ENCODE measurements at places on chromosomes 6 and 20.
A peak's percentile ranks its signal among the peaks of the same experiment; 100 is the strongest.

GRCh38 chr20:34240693-34241615 lies at the start of gene ASIP:
Gene ASIP, plus strand, starts transcription at chr20:34241423. Its CDS starts 18,952 bp downstream, at chr20:34260375.
- DNase-seq, result no peak

DNA sequence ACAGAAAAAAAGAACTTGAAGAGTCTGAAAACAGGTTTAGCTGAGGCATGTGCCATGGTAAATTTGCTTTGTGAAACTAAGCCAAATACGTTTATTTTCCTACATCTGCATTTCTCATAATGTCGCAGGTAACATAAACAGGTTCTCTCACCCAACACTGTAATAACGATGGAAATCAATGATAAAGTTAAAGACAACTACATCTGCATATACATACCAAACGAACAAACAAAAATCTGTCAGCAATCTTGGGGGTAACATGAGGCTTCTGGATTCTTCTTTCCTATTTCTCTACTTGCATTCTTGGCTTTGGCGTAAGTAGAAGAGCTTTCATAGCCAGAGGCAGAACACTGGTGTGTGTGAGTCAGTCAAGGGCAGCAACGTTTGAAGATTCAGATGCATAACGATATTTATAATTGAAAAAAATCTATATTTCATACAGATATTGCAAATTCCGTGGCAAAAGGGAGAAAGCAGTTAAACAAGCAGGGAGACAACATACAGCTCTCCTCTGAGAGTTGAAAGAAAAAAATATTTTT lies 195.1 kb downstream of the EDN1 start:
- no peak for DNase-seq

GRCh38 chr20:33674294-33675135 lies at the start of gene NECAB3:
Gene NECAB3, minus strand, starts transcription at chr20:33674428. Its CDS starts 76 bp downstream, at chr20:33674352.
- DNase-seq, result peak; percentile 56

GRCh38 chr6:3315841-3316240 lies 57.1 kb downstream of the PSMG4 start:
- DNase-seq, result no peak

DNA sequence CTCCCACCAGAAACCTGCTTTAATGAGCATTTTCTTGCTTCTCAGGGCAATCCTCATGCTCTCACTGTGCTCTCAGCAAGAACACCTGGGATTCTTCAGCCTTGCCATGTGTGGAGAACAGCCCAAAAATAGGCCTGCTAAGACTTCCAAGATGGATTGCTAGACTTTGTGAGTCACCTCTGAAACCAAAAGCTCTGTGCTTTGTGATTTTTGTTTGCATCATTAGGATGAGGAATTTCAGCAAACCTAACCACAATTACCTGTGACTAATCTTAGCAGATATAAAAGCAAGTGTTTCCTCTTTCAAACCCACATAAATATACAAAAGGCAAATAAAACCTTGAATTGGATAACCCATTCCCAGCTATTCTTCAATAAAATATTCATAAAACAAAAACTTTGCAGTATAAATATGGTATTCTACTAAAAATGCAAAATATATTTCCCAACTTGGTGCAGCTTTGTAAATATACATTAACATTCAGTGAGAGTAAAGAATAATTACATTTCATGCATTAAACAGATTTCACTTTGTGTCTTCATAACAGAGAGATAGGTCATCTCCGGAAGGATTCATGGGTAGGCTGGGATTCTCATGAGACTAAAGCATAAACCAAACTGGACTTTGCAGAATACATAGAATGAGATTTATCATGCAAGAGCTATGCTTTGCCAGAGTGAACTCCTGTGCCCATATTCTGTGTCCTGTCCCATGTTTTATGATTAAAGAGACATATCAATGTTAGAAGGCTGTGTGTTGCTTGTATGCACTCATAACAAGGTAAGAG lies 33.5 kb downstream of the TPBG start:
- no peak for DNase-seq

- DNase-seq, result no peak
These were observed 27.1 kb downstream of the CDS2 start for GRCh38 chr20:5153612-5154542.

Measured in activated gamma-delta T cell (primary cell).